NCI-H446 (cell line): ENCODE measurements at places on chromosomes 12 and 14.

DNA sequence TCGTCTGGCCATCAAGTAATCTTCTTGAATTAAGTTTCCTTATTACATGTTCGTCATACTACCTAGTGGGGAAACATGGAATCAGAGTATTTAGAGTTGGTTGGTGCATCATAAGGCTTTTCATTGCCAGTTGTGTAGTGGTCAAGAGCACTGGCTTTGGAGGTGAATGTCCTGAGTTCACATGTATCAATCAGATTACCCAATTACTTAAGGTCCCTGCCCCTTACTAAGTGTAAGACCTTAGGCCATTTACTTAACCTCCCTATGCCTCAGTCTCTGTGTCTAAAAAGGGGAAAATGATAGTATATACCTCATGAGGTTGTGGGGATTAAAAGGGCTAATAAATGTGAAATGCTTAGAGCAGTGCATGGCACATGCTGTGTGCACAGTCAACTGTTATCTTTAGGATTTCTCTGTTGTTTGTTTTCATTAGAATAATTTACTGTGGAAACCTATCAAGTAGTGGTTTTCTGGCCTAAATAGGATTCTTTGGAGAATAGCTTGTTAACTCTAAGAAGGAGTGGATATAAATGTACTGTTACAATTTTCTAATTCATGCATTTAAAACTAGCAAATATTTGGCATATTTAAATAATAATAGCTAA is 27.0 kb downstream of the MSRB3 start:
- no peak for DNase-seq

DNA sequence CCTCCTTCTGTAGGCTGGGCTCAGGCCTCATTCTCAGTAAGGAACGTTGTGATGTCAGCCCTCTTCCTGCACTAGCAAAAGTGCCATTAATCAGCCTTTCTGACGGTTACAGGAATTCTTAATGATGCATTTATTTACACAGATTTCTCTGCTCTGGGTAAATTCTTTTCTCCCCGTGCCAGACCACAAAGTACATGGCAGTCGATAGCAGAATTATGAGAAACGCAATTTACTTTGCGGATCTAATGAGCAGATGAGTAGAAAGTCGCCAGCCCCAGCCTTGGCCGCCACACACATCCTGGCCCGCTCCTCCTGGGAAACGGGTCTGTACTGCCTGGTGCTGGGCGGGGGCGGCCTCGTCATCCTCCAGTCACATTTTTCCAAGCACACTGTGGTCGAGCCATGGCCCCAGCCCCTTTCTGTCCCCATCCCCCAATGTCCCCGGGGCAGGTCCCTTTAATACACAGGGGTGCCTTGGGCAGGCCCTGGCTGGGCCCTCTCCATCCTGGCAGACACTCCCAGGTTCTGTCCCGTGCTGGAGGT is 25.9 kb downstream of the NOC4L start:
- no peak for DNase-seq

- DNase-seq = no peak
Measured at GRCh38 chr14:95776798-95777534, 63.0 kb upstream of the TCL1A start.

GRCh38 chr12:10673659-10674384 is at the start of gene STYK1:
Gene STYK1, minus strand, starts transcription at chr12:10674052. Its CDS starts 39,434 bp downstream, at chr12:10634618.
- DNase-seq = no peak

DNA sequence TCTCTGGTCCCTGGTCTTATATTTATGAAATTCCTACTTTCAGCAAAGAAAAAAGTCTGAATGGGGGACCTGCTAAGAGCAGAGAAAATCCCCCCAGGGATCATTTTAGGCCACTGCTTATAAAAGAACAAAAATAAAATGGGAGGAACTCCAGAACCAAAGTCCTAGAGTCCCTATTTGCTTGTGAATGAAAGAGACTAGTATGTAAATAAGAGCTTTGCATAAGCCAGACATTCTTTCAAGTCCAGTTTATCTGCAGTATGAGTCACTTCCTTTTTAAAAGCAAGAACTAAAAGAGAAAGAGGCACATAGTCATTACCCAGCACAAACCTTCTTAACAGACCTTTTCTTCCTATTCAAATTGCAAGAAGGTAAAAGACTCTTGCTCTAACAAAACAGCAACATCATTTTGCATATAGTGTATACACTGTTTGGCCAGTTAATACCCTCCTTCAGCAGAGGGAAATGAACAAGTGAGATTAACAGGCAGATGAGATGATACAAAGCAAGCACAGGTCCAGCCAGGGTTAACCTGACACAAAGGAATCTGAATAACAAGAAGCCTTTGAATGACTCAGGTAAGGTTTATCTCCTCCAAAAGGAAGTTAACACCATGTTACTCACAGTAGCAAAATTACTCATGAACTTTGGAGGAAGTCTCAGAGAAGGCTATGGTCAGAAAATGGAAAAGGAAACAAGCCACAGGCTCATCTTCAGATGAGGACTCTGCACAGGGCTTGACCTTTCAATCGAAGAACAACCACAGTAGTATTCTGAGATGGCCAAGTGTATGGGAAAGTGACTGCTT is 87.3 kb downstream of the PHLDA1 start:
- DNase-seq = no peak

GRCh38 chr12:50402264-50403000 is 1.7 kb downstream of the LARP4 start:
- no peak for DNase-seq

DNA sequence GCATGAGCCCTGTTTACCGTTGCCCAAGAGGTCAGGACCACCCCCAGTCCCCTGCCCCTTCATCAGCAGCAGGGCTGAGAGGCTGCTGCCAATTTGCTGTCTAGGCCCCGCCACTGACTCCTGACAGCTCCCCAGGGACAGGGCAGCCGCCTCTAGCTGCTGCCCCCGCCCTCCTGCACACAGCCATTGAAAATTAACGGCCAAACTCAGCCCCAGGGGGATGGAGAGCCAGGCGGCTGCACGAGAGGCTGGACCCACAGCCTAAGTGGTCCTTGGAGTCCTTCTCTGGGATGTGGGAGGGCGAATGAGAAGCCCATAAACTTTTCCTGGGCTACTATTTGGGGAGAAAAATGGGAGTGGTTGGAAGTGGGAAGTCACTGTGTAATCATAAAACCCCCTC is 4.6 kb downstream of the FOXN4 start:
- no peak for DNase-seq
